ENCODE measurements at places on chromosomes 2 and 18. TPM values are rescaled to one million over a fixed set of nuclear protein-coding genes. Genes with fewer than 3 reads are reported as not detected.
A peak's percentile ranks its signal among the peaks of the same experiment; 100 is the strongest.

Gene PDE6D
- 23.6 TPM for polyA plus RNA-seq

Gene DUSP11
- 16.8 TPM for polyA plus RNA-seq

- DNase-seq: no peak
Measured at GRCh38 chr2:36193680-36194079, 161.9 kb upstream of the CRIM1 start.

Gene DSG4
- not detected for polyA plus RNA-seq

Gene IL36G
- 0.28 TPM for polyA plus RNA-seq

DNA sequence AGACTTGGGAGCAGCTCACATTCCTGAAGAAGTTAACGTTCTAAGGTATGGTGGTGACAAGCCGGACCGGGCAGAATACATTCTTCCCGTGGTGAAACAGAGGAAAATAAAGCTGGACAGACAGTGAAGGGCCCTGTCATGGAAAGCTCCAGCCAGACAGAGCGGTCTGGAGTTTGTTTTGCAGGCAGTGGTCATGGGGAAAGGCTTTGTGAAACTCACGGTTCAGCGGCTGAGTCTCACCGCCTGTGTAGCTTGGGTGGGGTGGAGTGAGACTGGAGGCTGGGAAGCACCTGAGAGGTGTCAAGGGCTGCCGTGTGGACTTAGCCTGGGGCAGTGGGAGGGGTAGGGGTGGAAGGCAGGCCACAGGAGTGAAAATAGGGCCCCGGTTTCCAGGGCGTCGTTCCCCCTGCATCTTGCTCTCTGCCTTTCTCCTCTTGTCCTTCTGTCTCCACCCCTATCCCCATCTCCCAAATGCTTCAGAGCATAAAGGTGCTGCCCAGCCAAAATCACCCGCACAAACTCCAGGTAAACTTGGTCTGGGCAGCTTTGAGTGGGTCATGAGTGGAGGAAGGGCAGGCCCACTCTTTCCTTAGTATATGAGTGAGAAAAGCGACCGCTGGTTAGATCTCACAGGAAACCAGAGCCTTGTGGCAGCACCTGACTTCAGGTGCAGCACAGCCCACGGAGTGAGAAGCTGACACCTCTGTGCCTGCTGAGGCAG is 11.4 kb upstream of the SLC20A1 start:
- DNase-seq: no peak

Gene BCL2L11
- 8.5 TPM for polyA plus RNA-seq

- DNase-seq: peak; percentile 19
Measured at GRCh38 chr2:166373951-166374350, 1.8 kb downstream of the SCN9A start.

- DNase-seq: no peak
Measured at GRCh38 chr18:62334120-62334519, 9.0 kb downstream of the TNFRSF11A start.

GRCh38 chr18:79917169-79917852 is 34.1 kb downstream of the SLC66A2 start:
- DNase-seq: no peak
